ENCODE measurements at places on chromosomes 6 and 20.
A peak's percentile ranks its signal among the peaks of the same experiment; 100 is the strongest.

DNA sequence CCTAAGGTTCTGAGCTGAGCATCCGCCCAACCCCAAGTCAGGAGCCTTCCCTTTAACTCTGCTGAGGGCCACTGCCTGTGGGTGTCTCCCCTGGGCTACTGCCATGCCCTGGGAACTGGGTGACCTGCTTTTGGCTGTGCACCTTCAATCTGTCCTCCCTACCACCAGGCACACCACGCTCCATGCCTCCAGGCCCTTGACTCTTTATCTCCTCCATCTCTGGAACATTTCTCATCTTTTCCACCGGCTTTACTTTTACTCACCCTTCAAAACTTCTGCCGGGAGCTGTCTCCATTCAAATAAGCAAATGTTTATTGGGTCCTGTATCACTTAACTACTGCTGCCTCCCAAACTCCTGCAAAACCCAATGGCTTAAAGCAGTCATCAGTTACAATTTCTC lies 83.3 kb upstream of the NHSL1 start:
- no peak for DNase-seq

GRCh38 chr6:72589096-72589495 lies 32.8 kb upstream of the KCNQ5 start:
- no peak for DNase-seq

DNA sequence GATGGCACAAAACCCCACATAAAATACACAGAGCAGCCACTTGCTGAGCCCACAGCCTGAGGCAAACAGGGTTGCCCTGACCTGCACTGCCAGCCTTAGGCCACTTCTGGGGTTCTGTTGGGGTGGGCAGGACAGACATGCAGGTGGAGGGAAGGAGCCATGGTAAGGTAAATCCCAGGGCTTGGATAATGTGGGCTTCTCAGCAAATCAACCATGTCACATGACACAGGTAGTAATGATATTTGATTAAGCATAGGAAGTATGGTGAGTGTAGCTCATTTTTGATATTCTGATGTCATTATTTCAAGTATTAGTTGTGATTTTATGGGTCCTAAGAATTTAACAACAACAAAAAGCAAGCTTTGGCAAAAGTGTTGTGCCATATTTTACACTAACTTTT lies 124.6 kb downstream of the FOXA2 start:
- DNase-seq = no peak

DNA sequence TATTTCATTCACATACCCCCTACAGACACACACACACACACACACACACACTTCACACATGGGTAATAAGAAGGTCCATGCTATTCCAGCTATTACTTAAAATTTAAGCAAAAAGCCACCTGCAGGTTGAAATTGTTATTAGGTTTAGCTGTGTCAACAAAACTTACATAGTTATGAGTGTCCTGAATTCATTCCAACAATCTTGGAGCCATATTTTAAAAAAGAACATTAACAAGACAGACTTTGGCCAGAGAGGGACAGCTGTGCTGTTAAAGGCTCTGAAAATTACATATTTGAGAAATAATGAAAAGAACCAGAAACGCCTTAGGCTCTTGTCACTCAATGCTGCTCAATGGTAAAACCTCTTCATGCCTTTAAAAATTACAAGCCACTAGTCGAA lies 455.3 kb downstream of the EPM2A start:
- DNase-seq = no peak

- no peak for DNase-seq
These were observed 2.0 kb downstream of the TRAM2 start for GRCh38 chr6:52574709-52575501.

- DNase-seq = no peak
These were observed 167.4 kb downstream of the CDC5L start for GRCh38 chr6:44554861-44555260.

GRCh38 chr6:169452117-169452868 lies 198.6 kb upstream of the THBS2 start:
- no peak for DNase-seq

DNA sequence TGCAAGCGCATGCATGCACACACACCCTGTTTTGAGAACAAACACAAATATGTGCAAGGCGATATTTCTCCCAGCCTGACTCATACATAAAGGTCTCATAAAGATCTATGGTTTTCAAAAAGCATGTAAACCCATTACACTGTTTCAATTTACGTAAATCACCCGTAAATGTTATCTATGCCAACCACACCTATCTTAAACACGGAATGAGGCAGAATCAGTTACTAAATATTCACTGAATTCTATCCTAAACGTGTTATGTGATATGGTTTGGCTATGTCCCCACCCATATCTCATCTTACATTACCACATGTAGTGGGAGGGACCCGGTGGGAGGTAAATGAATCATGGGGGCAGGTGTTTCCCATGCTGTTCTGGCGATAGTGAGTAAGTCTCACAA lies 621.6 kb downstream of the KIF16B start:
- DNase-seq = no peak

DNA sequence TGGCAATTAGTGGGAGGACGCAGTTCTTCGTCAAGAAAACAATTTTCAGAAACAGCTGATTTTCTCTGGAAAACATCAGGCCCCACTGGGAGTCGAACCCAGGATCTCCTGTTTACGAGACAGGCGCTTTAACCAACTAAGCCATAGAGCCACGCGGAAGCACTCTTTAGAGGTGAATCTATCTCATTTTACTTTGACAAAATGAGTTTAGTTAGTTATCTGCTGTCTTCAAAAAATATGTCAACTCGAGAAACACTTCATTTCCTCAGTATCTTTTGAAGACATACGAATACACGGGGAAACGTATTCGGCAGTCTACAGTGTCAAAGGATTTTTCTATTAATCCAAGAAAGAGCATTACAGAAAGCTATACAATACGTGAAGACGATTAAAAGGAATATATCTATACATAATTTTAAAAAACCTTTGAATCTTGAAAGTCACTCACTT lies 26.7 kb downstream of the GPX6 start:
- DNase-seq = no peak

GRCh38 chr6:169960886-169961611 lies 209.6 kb downstream of the ERMARD start:
- no peak for DNase-seq

DNA sequence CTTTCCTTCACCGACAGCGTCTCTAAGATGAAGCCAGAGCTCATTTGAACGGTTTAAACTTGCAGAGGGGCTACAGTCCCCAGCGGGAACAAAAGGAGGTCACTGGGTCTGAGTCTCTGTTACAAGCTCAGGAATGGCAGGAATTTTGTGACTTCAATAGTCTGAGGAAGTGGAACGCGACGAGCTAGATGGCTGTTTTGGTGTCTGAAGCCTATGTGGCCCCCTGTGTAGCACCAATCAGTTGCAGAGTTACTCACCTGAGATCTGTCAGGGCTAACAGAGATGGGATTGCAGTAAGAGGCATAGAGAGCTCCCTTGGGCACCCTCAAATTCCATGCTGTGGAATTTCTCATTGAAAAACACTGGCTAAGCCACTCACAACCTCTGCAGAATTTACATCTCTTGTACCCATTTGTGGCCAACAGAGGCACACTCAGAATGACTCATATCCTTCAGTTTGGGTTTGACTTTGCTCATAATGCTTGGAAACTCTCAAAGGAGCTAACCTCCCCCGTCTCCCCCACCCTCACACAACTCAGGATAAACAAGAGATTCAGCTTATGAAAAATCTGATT lies 7.1 kb upstream of the TCP11 start:
- no peak for DNase-seq

- no peak for DNase-seq
These were observed 31.9 kb downstream of the INSM1 start for GRCh38 chr20:20399531-20400500.

DNA sequence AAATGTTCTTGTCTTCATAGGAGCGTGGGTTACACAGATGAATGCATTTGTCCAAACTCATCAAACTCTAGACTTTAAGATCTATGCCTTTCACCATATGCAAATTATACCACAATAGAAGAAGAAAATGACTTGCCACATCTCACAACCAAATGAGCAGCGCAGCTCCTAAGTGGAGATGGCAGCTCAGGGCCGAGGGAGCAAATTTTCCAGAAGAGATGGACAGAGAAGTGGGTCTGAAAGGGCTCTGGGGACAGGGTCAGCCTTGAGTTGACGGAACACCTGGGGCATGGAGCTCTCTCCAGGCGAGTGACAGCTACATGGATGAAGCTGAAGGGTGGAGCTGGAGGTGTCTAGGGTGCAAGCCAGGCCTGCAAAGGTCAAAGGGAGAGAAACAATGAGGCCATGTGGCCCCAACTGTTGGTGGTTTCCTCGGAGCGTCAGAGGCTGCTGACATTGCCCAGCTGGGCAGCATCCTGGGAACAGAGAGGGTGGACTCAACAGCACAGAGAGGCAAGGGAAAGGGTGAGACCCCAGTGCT lies 228.3 kb downstream of the NRN1 start:
- DNase-seq = no peak

DNA sequence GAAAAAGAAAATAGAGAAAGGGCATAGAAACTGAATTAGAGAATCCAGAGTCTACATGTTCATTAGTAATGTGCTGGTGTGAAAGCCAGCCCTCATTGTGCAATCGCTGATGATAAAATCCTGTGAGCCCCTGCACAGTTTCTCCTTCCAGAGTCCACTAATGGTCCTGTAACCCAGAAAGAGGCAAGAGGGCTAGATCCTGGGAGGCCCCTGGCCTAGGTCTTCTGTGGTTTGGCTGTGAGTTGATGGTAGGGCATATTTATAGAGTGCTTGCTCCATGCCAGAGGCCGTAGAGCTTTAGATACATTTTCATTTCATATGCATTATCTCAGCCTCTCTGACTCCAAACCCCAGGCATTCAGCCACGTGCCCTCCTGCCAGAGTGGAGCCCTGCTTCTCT lies 94.9 kb upstream of the MTHFD1L start:
- no peak for DNase-seq

DNA sequence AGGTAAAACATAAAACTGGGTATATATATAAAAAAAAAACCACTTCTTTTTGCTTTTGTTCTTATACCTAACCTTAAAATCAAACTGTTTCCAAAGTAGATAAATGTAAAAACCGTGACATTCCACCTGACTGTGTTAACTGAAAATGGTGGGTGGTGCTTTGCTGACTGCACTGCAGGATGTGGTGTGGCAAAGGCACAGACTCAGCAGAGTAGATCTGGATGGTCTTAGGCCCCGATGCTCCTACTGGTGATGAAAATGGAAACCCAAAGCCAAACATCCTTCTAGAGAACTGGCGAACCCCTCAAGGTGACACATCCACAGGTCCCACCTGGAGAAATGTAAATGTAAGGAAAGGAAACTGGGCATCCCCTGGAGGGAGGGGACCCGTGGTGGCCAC lies 8.9 kb downstream of the TGIF2 start:
- no peak for DNase-seq

DNA sequence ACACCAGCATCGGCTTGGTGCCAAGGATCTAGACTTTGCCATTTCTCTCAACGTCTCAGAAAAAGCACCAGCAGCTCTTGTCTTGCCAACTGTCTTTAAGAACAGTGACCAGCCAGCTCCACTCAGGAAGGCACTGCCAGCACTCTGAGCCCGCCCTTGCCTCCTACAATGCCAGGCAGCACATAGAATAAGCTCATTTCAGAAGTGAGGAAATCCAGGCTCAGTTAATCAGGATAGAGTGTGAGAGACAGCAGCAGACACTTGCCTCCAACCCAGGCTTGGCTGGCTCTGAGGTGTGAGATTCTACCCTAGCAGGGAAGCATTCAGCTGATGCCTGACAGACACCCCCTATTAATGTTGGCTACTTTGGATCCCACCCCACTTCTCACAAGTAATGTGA lies 4.3 kb upstream of the SYNDIG1 start:
- no peak for DNase-seq

DNA sequence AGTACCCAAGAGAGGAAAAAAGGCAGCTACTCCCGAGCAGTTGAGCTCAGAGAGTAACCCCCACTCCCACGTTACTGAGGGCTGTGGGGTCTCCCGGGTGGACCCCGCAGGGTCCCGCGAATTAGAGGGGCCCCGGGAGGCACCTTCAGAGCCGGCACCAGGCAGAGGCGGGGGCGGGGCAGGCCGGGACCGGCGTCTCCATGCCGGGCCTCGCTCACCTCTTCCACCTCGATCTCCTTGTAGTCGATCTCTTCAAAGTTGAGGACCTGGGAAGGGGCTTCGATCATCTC lies 381 bp downstream of the MAP3K7 start:
- peak; percentile 17 for DNase-seq

GRCh38 chr20:49185071-49185761 lies 2.9 kb downstream of the STAU1 start:
- no peak for DNase-seq

GRCh38 chr6:144583614-144583954 lies 298.4 kb downstream of the UTRN start:
- DNase-seq = no peak

DNA sequence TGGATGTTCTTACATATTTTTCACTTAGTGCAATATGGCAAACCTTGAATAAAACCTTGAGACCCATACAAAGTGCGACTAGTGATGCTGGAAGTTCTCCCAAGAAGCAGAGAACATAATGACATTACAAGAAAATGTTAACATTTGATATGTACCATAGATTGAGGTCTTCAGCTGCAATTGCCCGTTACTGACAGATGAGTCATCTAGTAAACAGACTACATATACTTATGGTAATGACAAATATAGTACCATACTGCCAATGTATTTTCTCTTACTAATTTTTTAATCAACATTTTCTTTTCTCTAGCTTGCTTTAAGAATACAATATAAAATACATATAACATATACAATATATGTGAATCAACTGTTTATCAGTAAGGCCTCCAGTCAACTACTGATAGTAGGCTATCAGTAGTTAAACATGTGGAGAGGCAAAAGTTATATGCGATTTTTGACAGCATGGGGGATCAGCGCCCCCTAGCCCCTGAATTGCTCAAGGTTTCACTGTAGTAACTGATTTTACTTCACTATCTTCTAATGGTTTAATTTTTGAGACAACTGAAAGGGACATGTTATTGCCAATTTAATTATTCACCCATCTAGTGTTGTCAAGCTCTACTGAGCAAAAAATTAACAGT lies 166.7 kb upstream of the ADGRB3 start:
- no peak for DNase-seq

DNA sequence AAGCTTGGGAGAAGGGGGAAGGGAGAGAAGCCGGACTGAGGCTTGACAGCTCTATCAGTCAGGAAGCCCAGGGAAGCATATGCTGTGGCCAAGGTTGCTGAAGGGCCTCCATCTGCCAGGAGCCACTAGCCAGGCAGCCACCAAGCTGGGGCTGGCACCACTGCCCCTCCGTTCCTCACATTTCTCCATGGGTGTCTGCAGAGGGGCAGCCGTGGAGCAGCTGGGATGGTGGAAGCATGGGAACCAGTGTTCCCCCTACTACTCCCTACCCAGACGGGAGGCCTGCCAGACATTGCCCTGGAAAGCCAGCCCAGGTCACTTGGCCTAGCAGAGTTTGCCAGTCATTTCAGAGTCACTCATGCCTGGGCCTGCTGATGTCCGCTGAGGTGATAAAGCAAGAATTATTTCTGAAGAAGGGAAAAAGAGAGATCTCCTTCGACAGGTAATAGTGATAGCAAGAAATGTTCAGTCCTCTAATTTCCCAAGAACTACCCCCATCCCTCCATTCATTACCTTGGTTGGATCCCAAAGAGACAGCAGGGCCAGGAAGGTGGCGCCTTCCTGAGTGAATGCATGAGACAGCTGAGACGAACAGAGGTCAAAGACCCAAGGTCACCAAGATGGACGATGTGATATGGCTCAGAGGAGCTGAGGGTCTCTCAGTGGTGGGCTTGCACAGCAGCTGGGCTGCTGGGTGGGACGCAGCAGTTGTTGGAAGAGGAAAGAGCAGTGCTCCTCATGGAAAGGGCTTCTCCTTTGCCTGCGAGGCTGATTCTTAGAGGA lies 21.9 kb downstream of the SNPH start:
- DNase-seq = no peak
